ENCODE measurements at places on chromosomes 16 and 17. TPM values are rescaled to one million over a fixed set of nuclear protein-coding genes. Genes with fewer than 3 reads are reported as not detected.

Gene SEZ6L2
- total RNA-seq: 0.32 TPM

Gene OR3A3
- total RNA-seq: not detected

Gene AIPL1
- not detected for total RNA-seq

Gene CCL4L2
- 48.4 TPM for total RNA-seq

Gene GUCY2D
- total RNA-seq: not detected

Gene PRSS21
- 9.2 TPM for total RNA-seq

Gene PLD2
- total RNA-seq: 16.7 TPM

Gene NT5M
- total RNA-seq: 5.8 TPM

Gene TEDC2
- 41.0 TPM for total RNA-seq

Gene MT1G
- total RNA-seq: 28.5 TPM

Gene SLC13A2
- not detected for total RNA-seq

Gene HS3ST2
- total RNA-seq: not detected

Gene OSGIN1
- 1.2 TPM for total RNA-seq

Gene HEATR9
- total RNA-seq: not detected

Gene ADGRG3
- not detected for total RNA-seq

Gene HOXB9
- total RNA-seq: 0.27 TPM

Gene SLC47A1
- 0.26 TPM for total RNA-seq

Gene CHST4
- not detected for total RNA-seq

Gene C17orf78
- not detected for total RNA-seq

Gene HSD17B2
- total RNA-seq: not detected

Gene GPRC5C
- not detected for total RNA-seq

Gene TMEM238L
- total RNA-seq: not detected

Gene HCRT
- not detected for total RNA-seq

Gene MYH8
- not detected for total RNA-seq

Gene FBXO39
- 0.29 TPM for total RNA-seq

Gene NDUFAB1
- total RNA-seq: 148 TPM

Gene KRT14
- total RNA-seq: not detected

Gene LITAFD
- total RNA-seq: not detected

Gene DNAI2
- total RNA-seq: 0.12 TPM

Gene ACSM3
- total RNA-seq: 2.9 TPM

Gene SMIM36
- not detected for total RNA-seq

Measured in activated T-helper 1 cell treated with anti-CD3 and anti-CD28 coated beads, Interleukin-12 subunit alpha, Interleukin-12 subunit beta, Interleukin-2, Interleukin-4 antibody, amounts not matched to agents 30 ng/mL and 10 ng/mL and 1 ng/mL, durations not matched to agents 14 hours and 24 hours and 36 hours (primary cell).